K562 (cell line): ENCODE measurements at places on chromosomes 3 and 15. TPM values are rescaled to one million over a fixed set of nuclear protein-coding genes. Genes with fewer than 3 reads are reported as not detected.

DNA sequence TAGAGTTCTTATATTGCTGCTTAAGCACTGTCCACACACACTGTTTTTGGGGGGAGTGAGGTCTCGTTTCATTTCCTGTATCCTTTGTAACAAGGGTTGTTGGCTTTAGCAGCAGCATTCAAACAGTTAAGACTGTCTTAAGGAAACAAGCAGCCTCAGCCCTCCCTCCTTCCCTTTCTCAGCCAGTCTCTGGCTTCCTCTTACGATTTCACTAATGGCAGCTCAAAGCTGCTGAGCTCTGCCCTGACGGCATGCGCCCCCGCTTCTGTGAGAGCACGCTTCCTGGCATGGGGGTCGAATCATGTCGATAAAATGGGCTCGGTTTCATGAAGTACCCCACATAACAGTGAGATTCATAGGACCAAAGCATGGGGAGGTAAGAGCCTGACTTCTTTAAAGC is 105.0 kb downstream of the KLHL25 start:
- no peak overlapping the region for H3K4me3 ChIP-seq
- no peak overlapping the region for H3K27ac ChIP-seq
- H3K27me3 ChIP-seq, result no peaks in the 10 kb centered on the region; the same call in 2 of the 3 replicates
- H3K36me3 ChIP-seq, result no peaks in the 10 kb centered on the region
- no peak for DNase-seq
- no peaks in the 10 kb centered on the region for H3K4me1 ChIP-seq

Gene DHX36
- 66.2 and 73.7 TPM in 2 replicates for total RNA-seq

Gene ATP2C1
- 32.1 and 33.0 TPM in 2 replicates for total RNA-seq

DNA sequence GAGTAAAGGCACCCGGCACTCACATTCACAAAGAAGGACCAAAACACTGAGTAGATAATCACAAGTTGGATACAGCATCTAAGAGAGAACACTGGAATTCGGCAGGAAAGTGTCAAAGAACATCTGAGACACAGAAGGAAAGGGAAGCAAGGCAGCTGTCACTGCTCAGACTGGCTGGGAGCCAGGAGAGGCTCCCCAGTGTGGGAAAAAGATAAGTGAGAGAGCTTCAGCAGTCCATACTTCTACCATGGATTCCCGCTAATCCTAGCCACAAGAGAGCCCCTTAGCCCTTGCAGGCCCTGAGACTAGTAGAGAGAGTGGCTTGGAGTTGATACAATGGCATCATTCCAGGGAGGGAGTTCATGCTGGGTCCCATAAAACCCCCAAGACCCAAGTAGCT is 36.7 kb upstream of the CP start:
- no peak overlapping the region for H3K4me3 ChIP-seq
- H3K27me3 ChIP-seq, result no peaks in the 10 kb centered on the region
- H3K27ac ChIP-seq, result no peak overlapping the region
- peaks cover 6% of the 10 kb centered on the region; the same call in 1 of the 2 replicates for H3K4me1 ChIP-seq
- no peaks in the 10 kb centered on the region for H3K36me3 ChIP-seq

GRCh38 chr3:72127844-72128243 is 342.9 kb upstream of the PROK2 start:
- H3K27ac ChIP-seq, result no peak overlapping the region
- no peak for DNase-seq
- no peaks in the 10 kb centered on the region for H3K27me3 ChIP-seq

GRCh38 chr3:11850003-11850402 is 3.3 kb upstream of the TAMM41 start:
- peaks cover 3% of the 10 kb centered on the region; the same call in 2 of the 3 replicates for H3K36me3 ChIP-seq
- no peak for DNase-seq
- no peak overlapping the region for H3K4me3 ChIP-seq
- H3K27ac ChIP-seq, result no peak overlapping the region
- H3K4me1 ChIP-seq, result peaks cover 7% of the 10 kb centered on the region; the same call in 1 of the 2 replicates

Gene TTC23
- total RNA-seq, result 3.2 and 3.5 TPM in 2 replicates

Gene TTC14
- total RNA-seq, result 33.2 and 35.4 TPM in 2 replicates

- H3K27me3 ChIP-seq, result no peaks in the 10 kb centered on the region
- no peak for DNase-seq
- no peak overlapping the region for H3K4me3 ChIP-seq
These were observed 631.6 kb upstream of the KCNMB2 start for GRCh38 chr3:177904621-177905020.

Gene WNT7A
- not detected in 2 replicates for total RNA-seq

GRCh38 chr3:37295925-37296324 is 121.5 kb upstream of the LRRFIP2 start:
- H3K27ac ChIP-seq, result no peak overlapping the region
- peaks cover 14% of the 10 kb centered on the region; the same call in 2 of the 3 replicates for H3K4me1 ChIP-seq
- H3K27me3 ChIP-seq, result no peaks in the 10 kb centered on the region
- DNase-seq, result no peak

DNA sequence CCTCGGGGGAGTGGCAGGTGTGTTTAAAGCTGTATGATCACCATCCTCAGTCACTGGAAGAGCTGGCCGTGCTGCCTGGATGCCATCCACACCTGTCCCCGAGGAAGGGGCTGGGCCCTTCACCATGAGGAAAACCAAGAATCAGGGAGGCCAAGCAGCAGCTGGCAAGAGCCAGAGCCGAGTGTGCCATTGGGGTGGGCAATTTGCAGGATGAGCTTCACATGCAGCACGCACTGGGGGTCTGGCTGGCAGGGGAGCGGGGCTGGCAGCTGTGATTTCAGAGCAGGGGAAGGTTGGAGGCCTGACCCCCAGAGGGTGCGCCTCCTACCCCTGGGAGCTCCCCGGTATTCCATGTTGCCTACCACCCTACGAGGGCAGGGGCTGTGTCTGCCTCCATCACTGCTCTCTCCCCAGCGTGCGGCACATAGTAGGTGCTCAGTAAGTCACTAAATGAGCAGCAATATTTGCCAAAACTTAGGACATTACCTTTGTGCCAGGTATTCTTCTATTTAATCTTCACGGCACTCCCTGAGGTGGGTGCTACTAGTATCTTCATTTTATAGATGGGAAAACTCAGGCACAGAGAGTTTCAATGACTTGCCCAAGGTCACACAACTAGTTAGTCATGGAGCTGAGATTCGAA is 30.3 kb upstream of the IQSEC1 start:
- DNase-seq, result no peak
- H3K27ac ChIP-seq, result no peak overlapping the region
- no peak overlapping the region for H3K4me3 ChIP-seq
- no peaks in the 10 kb centered on the region for H3K4me1 ChIP-seq

- H3K36me3 ChIP-seq, result no peaks in the 10 kb centered on the region
- DNase-seq, result no peak
- peaks cover 9% of the 10 kb centered on the region; the same call in 1 of the 3 replicates for H3K27me3 ChIP-seq
- H3K27ac ChIP-seq, result no peak overlapping the region
These were observed 150.7 kb upstream of the NR2E3 start for GRCh38 chr15:71659730-71660067.

Gene TIGIT
- total RNA-seq, result 0.11 and 0.13 TPM in 2 replicates

Gene SNURF
- total RNA-seq, result 0.31 TPM in 1 of 2 replicates, not detected in the other

DNA sequence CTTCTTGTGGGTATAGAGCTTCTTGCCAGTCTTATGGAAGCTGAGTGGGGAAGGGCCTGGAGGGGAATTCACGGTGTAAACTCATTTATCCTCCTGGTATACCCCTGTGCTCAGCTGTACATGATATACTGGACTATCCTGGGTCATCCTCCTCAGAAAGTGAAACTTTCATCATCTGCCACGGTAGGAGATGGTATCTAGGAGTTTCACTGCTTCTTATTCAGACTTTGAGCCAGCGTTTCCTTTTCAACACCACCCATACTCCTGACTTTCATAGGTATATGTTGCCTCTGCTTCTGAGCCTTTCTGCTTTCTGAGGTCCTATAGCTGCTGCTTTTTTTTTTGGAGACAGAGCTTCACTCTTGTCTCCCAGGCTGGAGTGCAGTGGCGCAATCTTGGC is 15.6 kb downstream of the SENP5 start:
- peaks cover 4% of the 10 kb centered on the region; the same call in 2 of the 3 replicates for H3K4me1 ChIP-seq
- H3K4me3 ChIP-seq, result no peak overlapping the region
- no peak overlapping the region for H3K27ac ChIP-seq

DNA sequence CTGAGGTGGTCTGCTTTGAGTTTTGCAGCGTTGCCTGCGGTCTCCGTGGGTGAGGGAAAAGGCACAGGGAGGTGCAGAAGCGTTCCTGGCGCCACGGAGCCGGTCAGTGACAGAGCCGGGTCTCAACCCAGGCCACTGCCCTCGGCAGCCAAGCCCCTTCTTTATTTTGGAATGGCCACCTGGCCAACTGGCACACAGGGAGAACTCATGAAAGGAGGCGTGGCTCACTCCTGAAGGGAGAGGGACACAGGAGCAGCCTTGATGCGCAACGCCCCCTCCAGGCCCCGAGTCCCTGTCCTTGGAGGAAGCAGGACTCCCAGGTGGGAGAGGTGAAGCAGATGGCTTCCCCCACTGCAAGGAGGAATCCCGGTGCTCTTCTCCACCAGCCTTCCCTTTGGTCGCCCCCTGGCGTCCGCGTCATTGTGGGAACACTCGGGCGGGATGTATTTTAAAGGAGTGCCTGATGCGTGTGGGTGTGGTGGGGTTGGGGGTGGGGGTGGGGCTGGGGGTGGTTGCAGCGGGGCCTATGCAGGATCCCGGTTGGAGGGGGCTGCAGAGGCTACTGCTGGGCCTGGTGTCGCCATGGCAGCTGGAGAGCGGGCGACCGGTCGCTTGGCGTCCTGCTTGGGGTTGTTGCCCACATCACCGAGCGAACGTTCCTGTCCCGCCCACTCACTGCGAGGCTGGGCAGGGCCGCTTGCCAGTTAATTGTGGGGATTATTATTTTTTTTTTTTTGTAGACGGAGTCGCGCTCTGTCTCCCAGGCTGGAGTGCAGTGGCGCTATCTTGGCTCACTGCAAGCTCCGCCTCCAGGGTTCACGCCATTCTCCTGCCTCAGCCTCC is 32.6 kb downstream of the APBA2 start:
- H3K27me3 ChIP-seq, result no peaks in the 10 kb centered on the region
- peaks cover 24% of the 10 kb centered on the region for H3K36me3 ChIP-seq
- H3K4me3 ChIP-seq, result no peak overlapping the region
- H3K27ac ChIP-seq, result no peak overlapping the region
- DNase-seq, result peak; percentile 50
- peaks cover 51% of the 10 kb centered on the region for H3K4me1 ChIP-seq

DNA sequence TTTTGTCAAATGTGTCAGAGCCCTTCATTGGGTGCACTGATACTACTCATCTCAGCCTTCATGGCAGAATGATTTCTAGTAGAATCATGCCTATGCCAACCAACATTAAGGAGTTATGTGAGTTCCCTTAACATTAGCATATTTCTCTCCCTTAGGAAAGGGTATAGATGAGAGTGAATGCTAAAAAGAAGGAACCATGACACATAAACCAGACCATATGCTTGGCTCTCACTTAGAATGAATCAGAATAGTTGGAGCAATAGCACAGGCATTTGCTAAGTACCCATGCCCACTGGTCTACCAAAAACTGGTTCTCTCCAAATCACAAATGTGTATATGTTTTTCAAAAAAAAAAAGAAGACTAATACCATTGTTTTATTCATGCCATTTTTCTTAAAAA is 51.1 kb downstream of the STRIT1 start:
- H3K4me1 ChIP-seq, result no peaks in the 10 kb centered on the region
- H3K4me3 ChIP-seq, result no peak overlapping the region
- no peak for DNase-seq
- no peak overlapping the region for H3K27ac ChIP-seq

Gene RARB
- total RNA-seq, result 0.16 and 0.29 TPM in 2 replicates

GRCh38 chr3:17176757-17177156 is 292.0 kb downstream of the PLCL2 start:
- H3K27ac ChIP-seq, result no peak overlapping the region
- no peak overlapping the region for H3K4me3 ChIP-seq
- no peaks in the 10 kb centered on the region for H3K27me3 ChIP-seq
- no peaks in the 10 kb centered on the region for H3K36me3 ChIP-seq
- no peaks in the 10 kb centered on the region for H3K4me1 ChIP-seq
- DNase-seq, result no peak

Gene CSPG4
- 0.07 TPM in 2 replicates for total RNA-seq

DNA sequence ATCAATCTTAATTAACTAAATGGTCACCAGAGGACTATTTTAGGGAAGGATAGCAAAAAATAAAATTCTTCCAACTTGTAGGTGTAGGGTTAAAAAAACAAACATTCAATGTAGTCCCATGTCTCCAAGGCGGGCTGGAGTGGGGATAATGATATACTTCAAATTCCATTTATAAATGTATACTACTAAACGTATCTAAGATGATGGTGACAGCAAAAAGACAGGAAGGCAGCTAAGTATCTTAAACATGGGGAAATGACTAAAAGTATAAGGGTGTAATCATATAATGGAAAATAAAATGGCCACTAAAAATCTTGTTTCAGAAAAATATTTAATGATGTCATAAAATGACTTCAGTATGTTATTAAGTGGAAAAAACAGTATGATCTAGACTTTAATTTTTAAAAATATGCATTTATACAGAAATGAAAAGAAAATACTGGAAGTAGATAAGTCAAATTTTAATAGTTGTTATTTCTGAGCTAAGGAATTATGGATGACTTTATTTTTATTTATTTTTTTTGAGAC is 181.7 kb downstream of the SUCLG2 start:
- no peaks in the 10 kb centered on the region for H3K27me3 ChIP-seq
- H3K27ac ChIP-seq, result no peak overlapping the region
- DNase-seq, result no peak
- H3K4me1 ChIP-seq, result no peaks in the 10 kb centered on the region; the same call in 2 of the 3 replicates
- no peak overlapping the region for H3K4me3 ChIP-seq

GRCh38 chr3:38507120-38507519 is 11.0 kb downstream of the EXOG start:
- no peak overlapping the region for H3K27ac ChIP-seq
- H3K27me3 ChIP-seq, result no peaks in the 10 kb centered on the region
- H3K36me3 ChIP-seq, result peaks cover 33% of the 10 kb centered on the region
- no peak for DNase-seq
- no peak overlapping the region for H3K4me3 ChIP-seq

- H3K36me3 ChIP-seq, result no peaks in the 10 kb centered on the region
- H3K4me3 ChIP-seq, result no peak overlapping the region
- H3K27ac ChIP-seq, result no peak overlapping the region
- no peaks in the 10 kb centered on the region for H3K27me3 ChIP-seq
These were observed 521.5 kb downstream of the PDCD6IP start for GRCh38 chr3:34319881-34320280.

DNA sequence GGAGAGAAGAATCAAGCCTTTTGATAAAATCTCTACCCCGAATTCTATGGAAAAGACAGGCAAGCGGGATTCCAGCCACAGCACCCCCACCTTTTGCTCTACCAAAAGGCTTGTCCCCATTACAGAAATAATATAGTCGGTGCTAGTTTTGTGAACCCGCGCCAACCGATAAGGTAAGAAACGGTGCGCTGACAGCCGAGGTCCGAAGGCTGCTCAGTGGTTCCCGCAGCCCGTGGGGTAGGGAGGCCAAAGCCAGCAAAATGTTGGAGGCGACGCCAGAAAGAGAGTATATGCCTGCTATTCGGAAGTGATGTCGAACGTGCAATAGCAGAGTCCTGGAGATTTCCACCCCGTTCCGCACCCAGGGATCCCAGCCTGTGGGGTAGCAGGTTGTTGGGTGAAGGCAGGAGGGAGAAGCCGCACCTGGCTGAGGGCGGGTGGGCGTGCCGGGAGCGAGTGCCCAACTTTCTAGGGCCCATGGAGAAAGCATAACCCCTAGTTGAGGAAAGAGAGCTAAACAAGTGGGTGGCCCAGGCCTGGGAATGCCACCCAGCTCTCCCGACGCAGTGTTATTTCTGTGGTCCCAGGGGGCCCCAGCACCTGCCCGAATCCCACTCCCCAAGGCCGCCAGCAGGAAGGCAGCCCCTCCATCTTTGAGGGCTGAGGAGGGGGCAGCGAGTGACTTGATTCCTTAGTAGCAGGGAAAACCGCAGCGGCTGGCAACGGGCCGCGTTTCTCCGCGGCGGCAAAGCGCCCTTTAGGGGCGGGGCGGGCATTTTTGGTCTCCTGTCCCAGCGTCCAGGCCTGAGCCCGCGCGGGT is 7.9 kb upstream of the SOX2 start:
- no peak overlapping the region for H3K27ac ChIP-seq
- H3K4me1 ChIP-seq, result no peaks in the 10 kb centered on the region
- H3K4me3 ChIP-seq, result no peak overlapping the region
- no peaks in the 10 kb centered on the region for H3K36me3 ChIP-seq
- DNase-seq, result no peak
